ENCODE measurements at places on chromosomes 3 and 15.
A peak's percentile ranks its signal among the peaks of the same experiment; 100 is the strongest.

- peak; percentile 94 for DNase-seq
Observed at GRCh38 chr3:64300790-64301423, 75.6 kb upstream of the PRICKLE2 start.

DNA sequence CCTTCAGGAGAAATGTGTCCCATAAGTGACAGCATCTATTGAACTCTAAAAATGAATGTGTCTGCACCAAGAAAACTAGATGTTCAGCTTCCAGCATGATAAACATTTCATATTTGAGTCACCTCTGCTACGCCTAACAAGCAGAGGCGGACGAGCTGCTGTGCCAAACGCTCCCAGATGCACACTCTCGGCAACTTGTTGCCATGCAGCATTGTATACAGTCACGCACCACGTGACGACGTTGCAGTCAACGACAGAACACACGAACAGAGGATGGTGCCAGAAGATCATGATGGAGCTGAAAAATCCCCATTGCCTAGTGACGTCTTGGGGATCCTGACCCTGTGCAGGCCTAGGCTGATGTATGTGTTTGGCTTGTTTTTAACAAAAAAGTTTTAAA is 137.5 kb downstream of the XXYLT1 start:
- DNase-seq, result peak; percentile 84

DNA sequence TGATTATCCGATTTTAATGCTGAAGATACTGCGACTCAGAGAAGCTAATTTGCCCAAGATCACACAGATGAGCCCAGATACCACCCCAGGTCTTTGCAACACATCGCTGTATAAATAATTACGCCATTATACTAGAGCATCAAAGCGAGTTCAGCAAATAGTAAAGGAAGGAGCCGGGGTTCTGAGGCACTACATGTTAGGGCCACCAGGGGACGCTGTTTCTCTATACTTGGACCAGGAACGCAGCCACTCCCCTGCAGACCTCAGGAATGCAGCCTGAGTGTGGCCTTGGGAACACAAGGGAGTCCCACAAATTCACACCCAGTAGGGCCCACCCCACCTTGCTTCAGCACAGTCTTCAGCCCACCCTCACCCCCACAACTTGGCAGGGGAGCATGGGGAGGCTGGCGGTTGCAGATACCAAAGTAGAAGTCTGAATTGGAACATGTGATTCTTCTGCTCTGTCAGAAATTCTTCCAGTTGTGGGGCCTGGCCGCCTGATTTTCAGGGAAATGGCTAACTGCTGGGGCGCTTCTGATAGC is 57.8 kb upstream of the RYK start:
- peak; percentile 76 for DNase-seq

DNA sequence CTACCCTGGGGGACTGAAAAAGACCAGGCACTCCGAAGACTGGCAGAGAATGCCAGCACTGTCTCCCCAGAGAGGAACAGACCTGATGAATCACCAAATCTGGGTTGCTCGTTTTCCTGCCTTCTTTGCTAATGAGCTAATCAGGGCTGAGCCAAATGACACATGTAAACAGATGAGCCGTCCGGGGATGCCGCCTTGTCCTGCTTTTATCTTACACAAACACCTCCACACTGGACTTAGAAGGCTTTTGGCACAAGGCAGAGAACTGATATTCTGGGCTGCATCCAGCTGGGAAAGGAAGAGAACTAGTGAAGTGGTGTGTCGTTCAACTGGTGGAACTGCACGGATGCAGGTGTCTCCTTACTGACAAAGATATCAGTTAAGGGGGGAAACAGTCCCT is 88.1 kb downstream of the MECOM start:
- no peak for DNase-seq

GRCh38 chr3:29145360-29145759 is 135.5 kb upstream of the RBMS3 start:
- no peak for DNase-seq

DNA sequence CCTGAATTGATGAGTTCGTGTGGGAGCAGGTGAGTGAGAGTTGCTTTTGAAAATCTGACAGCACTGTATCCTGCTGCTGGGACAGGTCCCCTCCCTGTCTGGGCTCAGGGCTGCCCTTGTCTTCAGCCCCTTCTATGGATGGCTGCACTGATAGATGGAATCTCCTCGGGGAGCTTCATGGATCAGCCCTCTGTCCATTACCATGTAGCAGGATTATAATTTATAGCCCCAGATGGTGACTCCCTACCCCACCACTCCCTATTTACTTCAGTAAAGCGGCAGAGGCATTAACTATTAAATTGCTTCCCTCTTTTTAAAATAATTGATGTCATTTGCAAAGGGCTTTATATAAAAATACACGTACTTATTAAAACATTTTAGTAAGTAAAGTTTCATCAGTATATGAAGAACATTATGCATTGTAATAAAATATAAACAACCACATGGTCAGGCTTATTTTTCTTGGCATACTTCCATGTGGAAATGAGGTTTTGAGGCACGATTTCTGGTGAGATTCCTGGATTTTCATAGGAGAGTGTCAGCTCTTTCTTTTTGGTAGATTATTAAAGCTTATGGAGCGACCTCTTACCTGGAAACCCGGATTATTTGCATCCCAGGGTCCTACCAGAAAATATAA is 38.5 kb downstream of the MAP3K13 start:
- DNase-seq, result peak; percentile 27

GRCh38 chr15:38029736-38030135 is 95.3 kb downstream of the TMCO5A start:
- no peak for DNase-seq

DNA sequence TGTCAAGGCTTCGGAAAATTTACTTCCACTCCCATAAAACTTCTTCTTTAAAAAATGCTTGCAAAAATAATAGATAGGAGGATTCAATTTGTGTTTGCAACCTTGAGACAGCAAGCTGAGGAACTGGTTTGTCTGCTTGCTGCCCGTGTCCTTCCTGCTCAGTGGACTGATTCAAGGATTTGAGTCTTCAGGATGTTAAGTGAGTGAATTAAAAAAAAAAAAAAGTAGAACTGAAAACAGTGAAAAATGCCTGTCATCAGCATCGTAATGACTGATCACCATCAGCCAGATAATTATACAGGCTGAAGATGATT is 453.7 kb downstream of the FGF12 start:
- DNase-seq, result no peak

GRCh38 chr15:81940467-81941451 is 105.1 kb downstream of the MEX3B start:
- DNase-seq, result peak; percentile 21

- no peak for DNase-seq
Observed at GRCh38 chr15:83890587-83890986, 236.7 kb downstream of the ADAMTSL3 start.

GRCh38 chr3:141525814-141526213 is 39.0 kb downstream of the RASA2 start:
- no peak for DNase-seq

- peak; percentile 50 for DNase-seq
Observed at GRCh38 chr3:11643201-11643603, 513 bp downstream of the VGLL4 start.

DNA sequence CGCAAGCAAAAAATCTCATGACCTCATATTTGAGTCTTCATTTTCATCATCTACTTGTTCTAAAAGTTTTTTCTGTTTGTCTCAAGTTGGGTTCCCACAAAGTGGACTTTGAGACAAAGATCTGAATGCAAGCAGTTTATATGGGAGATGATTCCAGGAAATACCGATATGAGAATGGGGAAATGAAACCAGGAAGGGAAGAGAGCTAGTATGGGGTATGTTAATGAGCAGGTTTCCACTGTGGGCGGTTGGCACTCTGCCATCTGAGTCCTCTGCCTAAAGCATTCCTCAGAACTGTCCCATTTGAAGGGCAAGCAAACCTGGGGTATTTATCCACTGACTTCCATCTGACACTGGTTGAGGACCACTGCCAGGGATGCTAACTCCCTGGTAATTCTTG is 8.8 kb downstream of the ADPRH start:
- no peak for DNase-seq

DNA sequence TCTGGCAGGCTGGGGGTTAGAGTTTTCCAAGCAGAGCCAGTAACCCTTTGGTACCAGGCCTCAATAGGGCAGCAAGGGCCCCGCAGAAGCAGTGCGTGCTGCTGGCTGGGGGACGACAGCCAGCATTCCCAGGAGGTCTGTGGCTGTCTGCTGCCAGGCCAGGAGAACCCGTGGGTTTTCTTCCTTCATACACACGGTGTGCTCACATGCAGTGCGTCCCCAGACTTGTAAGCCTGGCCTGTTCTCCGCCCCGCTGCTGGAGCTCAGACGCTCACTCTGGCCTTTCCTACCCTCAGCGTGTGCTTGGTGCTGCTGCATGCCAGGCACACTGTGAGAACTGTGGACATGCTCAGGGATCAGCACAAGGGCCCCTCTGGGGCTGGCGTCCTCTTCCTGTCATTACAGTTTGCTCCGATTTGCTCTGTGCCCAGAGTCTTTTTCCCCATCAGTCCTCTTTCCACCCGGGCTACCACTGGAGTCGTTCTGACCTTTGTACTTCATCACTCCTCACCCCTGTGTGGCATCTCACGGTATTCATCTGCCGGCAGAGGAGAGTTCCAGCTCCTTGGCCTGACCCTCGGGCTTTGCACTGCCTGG is 149.5 kb downstream of the DNAJB8 start:
- DNase-seq, result no peak

GRCh38 chr15:48381861-48382260 is 50.6 kb downstream of the DUT start:
- no peak for DNase-seq

DNA sequence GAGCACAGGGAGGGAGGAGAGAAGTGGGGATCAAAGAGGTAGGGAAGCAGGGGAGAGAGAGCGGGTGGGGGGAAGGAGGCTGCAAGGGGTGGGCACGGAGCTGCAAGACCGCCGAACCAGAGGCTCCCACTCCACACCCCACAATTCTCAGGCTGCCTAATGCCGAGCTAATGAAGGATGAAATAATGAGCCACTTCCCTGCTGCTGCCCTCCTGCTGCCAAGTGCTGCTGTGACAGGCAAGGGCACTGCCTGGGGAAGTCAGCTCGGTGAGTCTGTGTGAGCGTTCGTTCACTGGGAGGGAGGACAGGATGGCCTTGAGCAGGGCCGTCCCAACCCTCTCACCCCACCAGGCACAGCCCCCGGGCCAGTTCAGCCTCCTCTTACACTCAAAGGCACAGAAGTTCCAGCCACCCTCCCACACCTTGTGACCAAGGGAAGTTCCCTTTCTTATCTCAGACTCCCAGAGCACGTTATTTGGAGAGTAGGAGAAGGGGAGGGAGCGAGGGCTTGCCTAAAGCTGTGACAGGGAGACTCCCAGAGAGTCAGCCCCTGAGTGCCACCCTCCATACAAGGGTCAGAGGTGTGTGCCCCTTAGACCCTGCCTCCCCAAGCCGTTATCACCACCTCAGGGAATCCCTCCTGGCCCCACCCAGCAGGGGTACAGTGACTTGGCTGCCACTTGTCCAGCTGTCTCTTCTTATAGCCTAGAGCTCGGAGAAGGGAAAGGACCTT is 12.4 kb downstream of the GLYCTK start:
- no peak for DNase-seq

DNA sequence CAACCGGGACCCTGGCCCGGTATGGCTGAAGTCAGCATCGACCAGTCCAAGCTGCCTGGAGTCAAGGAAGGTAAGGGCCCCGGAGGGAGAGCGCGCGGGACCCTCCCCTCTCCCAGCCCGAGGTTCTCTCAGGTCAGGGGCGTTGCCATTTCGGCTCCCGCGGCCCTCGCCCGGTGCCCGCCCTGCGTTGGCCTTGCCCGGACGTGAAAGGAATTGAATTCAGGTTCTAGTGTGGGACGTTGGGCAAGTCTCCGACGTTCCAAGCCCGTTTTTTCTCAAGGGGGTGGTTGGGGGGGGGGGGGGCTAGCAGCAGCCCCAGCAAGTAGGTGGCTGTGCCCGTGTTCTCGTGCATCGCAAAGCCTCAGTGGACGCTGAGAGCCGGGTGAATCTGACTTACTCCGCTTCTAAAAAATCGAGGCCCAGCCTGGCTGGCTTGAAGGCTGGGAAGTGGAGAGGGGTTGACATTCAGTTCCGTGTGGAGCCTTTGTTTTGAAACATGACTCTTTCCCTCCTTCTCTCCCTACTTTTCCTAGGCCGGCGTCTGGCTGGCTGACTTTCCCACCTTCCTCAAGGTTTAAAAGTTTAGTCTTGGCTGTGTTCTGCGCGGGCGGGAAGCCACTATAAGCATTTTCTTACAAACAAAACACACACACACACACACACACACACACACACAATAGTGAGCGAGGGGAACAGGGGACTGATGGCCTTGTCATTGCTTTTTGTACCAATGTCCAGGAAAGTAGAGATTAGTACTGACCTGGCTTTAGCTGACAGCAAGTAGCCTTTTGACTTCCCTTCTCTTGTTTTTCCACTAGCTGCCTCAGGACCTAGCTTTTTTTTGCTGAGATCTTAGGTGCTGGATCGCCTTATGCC is at the start of gene UTS2B:
UTS2B (minus strand) TSS at position 873 of the 876 bp plus-strand sequence. CDS start 48,337 bp downstream, outside the sequence.
- DNase-seq, result peak; percentile 70

- no peak for DNase-seq
Observed at GRCh38 chr15:47887241-47887800, 170.0 kb downstream of the SEMA6D start.

DNA sequence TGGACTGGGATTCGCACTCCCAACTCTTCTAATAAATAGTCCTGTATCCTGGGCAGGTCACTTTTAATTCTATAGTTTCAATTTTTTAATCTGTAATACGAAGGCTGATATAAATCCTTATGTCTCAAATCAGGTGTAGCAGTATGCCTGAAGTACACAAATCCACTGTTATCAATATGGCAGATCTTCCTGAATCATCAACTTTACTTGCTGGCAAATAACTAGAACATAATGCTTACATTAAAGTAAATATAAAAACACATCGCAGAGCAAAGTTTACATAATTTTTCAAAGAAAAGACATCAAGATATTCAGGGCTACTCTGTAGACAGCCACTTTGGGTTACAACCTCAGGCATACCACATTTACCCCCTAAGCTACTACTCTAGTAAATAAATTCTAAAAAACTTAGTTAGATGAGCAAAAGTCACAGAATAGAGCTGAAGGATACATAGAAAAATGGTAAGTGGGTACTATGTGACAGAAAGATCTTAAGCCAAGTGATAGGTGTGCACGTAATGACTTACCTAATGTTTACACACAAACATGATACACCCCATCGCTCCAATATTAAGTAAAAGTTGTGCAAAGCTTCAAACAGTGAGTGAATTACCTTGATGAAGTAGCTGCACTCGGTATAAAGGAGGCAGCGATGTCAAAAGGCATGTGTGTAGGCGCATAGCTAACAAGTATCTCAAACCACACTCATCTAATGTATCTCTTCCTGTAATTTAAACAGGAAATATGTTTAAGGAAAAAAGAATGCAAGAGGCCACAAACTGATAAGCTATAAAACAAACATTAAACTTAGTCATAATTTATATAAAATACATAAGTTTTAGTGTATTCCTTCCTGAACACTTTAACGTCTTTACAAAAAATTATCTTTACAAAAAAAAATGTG is 127.9 kb downstream of the DMXL2 start:
- DNase-seq, result peak; percentile 76

- DNase-seq, result peak; percentile 25
Observed at GRCh38 chr3:177124882-177125281, 72.4 kb downstream of the TBL1XR1 start.

DNA sequence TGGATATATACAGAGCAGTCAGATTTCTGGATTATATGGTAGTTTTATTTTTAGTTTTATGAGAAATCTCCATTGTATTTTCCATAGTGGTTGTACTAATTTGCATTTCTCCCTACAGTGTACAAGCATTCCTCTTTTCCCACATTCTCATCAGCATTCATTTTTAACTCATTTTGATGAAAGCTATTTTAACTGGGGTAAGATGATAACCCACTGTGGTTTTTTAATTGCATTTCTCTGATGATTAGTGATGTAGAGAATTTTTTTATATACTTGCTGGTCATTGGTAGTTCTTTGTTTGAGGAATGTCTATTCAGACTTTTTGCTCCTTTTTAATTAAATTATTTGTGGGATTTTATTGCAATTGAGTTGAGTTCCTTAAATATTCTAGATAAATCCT is 903.6 kb downstream of the DIPK2A start:
- DNase-seq, result no peak
